ENCODE measurements at places on chromosomes 2 and 18. TPM values are rescaled to one million over a fixed set of nuclear protein-coding genes. Genes with fewer than 3 reads are reported as not detected.

GRCh38 chr2:128409326-128410034, 90.8 kb upstream of the HS6ST1 start:
- no peak for DNase-seq

DNA sequence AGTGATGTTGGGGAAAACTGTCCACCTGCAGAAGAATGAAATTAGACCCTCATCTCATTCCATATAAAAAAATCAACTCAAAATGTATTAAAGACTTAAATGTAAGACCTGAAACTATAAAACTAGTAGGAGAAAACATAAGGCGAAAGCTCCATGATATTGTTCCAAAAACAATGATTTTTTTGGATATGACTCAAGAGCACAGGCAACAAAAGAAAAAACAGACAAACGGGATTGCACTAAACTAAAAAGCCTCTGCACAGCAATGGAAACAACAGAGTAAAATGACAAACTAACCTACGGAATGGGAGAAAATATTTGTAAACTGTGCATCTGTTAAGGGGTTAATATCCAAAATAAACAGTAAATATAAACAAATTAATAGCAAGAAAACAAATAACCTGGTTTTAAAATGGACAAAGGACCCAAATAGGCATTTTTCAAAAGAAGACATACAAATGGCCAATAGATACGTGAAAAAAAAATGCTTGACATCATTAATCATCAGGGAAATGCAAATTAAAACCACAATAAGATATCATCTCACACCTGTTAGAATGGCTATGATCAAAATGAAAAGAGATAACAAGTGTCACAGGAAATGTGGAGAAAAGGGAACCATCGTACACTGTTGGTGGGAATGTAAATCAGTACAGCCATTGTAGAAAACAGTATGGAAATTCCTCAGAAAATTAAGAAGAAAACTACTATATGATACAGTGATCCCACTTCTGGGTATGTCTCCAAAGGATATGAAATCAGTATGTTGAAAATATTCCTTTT, 26.6 kb downstream of the LRRFIP1 start:
- no peak for DNase-seq

GRCh38 chr2:220941683-220942082, 630.4 kb downstream of the EPHA4 start:
- no peak for DNase-seq

The ABHD1 gene
- total RNA-seq, result not detected

The ARMC9 gene
- total RNA-seq, result 3.0 TPM

The CDH20 gene
- 3.4 TPM for total RNA-seq

GRCh38 chr2:64212346-64212745, 68.1 kb upstream of the PELI1 start:
- no peak for DNase-seq

GRCh38 chr18:36066686-36067054, 689 bp downstream of the RPRD1A start:
- DNase-seq, result no peak

DNA sequence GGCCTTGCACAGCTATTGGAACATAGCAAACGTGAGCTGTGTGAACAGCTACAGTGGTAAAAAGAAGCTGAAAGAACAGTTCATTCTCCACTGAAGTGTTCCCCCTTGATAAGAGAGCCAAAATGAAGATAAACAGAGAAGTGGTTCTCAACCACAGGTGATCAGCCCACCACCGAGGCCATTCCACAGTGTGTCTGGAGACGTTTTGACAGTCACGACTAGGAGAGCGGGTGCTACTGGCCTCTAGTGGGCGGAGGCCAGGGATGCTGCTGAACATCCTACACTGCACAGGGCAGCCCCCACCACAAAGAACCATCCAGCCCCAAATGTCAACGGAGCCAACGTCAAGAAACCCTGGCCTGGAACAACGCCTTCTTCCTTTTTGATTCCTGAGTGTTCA, 38.4 kb downstream of the ADCY3 start:
- DNase-seq, result no peak

The MYO7B gene
- not detected for total RNA-seq

DNA sequence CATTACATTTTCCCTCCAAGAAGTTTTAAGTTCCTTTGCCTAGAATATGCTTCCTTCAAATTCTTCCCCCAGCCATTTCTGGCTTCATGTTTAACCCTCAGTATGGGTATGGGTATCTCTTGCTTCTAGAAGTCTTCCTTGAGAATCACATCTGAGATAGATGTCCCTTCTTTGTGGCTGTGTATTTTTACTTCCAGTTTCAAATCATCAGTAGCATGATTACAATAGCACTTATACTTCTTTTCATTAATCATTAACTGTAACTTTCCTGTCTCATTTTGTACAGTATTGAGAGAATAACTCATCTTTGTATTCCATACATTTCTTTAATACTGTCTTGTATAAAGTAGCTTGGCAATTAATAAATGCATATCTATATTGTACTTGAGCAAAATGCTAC, 17.3 kb upstream of the PDE1A start:
- no peak for DNase-seq

The CLEC4F gene
- not detected for total RNA-seq

GRCh38 chr2:165818920-165819319, 24.9 kb upstream of the GALNT3 start:
- no peak for DNase-seq

The SLC40A1 gene
- total RNA-seq, result 5.4 TPM

GRCh38 chr18:3400567-3401296, 49.2 kb upstream of the TGIF1 start:
- no peak for DNase-seq

The DYSF gene
- 3.0 TPM for total RNA-seq

- no peak for DNase-seq
Observed at GRCh38 chr2:8249141-8249540, 432.7 kb upstream of the ID2 start.

DNA sequence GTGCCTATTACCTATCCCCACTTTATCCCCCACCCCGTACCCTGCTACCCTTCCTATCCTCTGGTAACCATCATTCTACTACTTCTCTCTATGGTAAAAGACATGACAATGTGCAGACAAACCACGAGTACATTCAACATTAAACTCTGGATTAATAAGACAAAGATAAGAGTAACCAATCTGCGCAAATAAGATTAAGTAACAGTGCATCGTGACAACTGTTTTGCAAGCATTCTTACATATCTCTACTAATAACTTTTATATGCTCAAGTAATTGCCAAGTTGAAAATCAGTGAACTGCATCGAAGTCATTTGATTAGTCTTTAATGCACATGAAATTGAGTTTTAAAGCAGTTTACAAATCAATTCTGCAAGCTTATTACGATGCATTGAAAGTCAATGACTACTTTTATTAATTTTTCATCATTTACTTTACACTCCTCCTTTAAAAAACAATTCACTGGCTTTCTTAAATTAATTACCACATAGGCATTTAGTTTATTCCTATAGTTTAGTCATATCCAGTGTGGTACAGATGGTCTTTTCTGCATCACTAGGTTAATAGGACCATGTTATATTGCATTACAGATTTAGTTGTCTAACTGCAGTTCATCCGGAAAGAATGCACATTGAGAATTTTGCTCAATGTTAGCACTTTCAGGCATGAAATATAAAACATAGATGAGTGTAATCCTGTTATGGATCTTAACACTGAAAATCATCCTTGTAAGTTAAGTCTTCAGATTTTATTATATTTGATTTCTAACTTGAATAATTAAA, 178.1 kb downstream of the GCA start:
- no peak for DNase-seq

GRCh38 chr2:215635788-215636139, 199.9 kb upstream of the FN1 start:
- DNase-seq, result no peak

The SPR gene
- total RNA-seq, result 27.5 TPM

GRCh38 chr18:62716619-62717168, 1.4 kb downstream of the PHLPP1 start:
- no peak for DNase-seq

The TRPM8 gene
- total RNA-seq, result not detected

- no peak for DNase-seq
Observed at GRCh38 chr2:16729335-16729734, 63.7 kb upstream of the CYRIA start.

- DNase-seq, result no peak
Observed at GRCh38 chr2:5464657-5465056, 227.5 kb upstream of the SOX11 start.
